Stimulated activated CD8-positive, alpha-beta memory T cell treated with anti-CD3 and anti-CD28 coated beads, Interleukin-4, amount 100 ng/mL, for 1 hour (primary cell): ENCODE measurements at places on chromosomes 7 and 10.

- no peak for DNase-seq
These were observed 609.4 kb upstream of the PCDH15 start for GRCh38 chr10:55410415-55410885.

DNA sequence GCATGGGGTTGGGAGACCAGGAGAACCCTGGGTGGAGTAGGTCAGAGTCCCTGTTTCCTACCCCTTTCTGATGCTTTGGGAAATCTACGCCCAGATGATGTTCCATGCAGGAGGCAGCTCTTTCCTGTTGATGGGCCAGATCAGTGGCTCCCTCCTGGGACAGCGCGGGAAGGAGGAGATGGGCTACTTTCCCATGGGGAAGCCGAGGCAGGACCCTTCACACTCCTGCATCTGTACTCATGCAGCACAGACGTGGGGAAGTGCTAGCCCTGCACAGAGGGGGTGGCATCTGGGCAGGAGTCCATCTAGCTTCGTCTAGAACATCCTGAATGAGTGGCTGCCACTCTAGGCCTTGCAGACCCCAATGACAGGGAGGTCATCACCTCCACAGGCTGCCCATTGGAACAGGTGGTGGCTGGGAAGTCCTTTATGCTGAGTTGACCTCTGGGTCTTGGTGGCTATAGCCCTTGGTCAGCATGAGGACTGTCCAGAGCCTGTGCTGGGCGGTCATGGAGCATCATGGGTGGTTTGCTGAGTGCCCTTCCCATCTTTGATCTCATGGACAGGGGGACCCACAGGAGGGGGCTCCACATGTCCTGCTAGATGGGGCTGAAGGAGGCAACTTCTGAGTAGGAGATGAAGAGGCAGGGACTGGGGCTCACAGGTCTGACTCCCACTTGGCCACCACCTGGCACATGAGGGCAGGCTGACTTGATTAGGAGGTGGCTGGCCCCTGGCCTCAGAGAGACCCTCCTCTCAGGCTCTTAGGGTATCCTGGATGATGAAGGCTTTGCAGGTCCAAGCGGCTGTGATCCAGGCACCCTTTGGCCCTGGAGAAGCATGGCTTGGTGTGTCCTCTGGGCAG, 24.6 kb downstream of the RAMP3 start:
- DNase-seq, result no peak

DNA sequence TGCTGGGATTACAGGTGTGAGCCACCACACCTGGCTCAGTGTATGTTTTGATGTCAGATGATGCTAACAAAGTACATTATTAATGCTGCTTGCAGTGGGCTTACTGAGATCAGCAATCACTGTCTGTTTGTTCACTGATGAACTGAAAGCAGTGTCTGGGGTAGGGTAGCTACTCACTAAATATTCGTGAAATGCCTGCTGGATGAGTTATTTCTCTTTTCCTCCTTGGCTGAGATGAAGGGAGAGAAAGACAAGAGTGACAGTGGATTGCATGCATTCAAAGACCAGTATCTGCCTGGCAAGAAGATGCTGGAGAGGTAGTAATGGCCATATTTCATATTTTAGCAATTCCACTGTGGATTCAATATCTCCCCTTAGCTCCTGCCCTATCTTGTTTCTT, 32.3 kb downstream of the FAM107B start:
- DNase-seq, result no peak

GRCh38 chr7:148590471-148590870, at the start of gene C7orf33:
Gene C7orf33, plus strand, starts transcription at chr7:148590766. Its CDS starts 160 bp downstream, at chr7:148590926.
- DNase-seq, result no peak
